Stromal cell of bone marrow (primary cell): ENCODE measurements at places on chromosomes 13 and 19.
A peak's percentile ranks its signal among the peaks of the same experiment; 100 is the strongest.

DNA sequence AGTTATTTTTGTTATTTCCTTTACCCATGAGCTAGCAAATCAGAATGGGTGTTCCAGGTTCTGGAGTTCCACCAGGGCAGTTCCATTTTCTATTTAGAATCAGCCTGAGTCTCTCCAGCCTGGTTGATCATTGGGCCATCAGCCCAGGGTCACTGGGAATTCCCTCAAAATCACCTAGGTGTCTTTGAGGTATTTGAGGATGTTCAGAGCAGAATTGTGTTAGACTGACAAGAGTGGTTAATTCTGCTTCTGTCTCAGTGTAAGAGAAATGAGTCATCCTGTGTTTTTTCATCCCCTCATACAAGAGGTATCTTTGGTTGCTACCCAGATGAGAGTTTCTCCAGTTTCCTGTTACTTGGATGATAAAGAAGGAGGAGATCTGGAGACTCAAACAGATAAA lies 11.7 kb downstream of the ZNF66 start:
- DNase-seq, result no peak

DNA sequence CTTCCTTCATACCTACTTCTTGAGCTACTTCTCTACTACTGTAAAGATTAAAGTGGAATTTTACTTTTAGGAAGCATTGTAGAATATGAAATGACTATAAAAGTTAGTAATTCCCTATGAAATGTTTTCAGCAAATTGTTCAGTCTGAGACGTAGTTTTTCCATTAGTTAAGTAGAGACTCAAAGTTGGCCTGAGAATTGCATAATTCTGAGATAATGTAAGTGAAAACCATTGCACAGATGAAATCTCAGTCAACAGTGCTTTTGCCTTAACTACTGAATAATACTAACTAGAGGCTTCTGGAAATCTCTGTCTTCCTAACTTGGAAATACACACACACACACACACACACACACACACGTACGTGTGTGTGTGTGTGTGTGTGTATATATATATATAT lies 125.9 kb downstream of the FGF14 start:
- DNase-seq, result no peak

- DNase-seq, result no peak
Measured at GRCh38 chr13:92265408-92265807, 867.0 kb downstream of the GPC5 start.

DNA sequence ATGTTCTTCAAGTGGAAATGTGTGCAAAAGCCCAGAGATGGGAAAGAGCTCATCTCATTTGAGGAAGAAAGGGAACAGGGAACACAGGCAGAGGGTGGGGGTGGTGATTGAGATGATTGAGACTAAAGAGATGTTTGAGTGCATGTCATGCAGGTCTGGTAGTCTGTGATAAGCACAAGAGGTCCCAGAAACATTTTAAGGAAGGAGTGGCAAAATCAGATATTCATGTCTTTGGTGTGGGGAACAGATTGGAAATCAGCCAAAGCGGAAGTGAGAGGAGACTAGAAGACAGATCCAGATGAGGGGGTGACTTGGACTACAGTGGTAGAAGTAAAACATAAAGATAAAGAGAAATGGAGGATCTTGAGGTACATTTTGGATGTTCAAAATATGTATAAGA lies 39.4 kb upstream of the DACH1 start:
- DNase-seq, result no peak

GRCh38 chr13:33940256-33940655 lies 122.3 kb downstream of the RFC3 start:
- no peak for DNase-seq

DNA sequence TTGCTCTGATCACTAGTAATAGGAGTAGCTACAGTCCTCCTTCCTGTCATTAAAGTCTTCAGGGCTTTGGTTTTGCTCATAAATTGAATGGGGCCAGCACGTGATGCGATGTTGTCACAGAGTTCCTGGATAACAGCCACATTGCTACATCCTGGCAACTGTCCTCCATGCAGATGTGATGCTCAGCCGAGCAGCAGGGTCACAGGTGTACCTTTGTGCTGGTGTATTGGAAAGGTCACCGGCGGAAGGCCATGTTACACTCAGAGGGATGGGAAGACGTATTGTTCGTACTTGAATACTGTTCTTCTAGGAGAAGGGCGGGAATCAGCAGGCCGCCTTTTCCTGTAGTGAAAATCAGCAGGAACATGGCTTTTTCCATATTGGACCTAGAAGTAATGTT lies 713.8 kb upstream of the GPC6 start:
- DNase-seq, result no peak

GRCh38 chr19:2101417-2102335 lies 5.0 kb downstream of the IZUMO4 start:
- no peak for DNase-seq

GRCh38 chr19:46513461-46514236 lies 18.0 kb upstream of the PNMA8B start:
- DNase-seq, result peak; percentile 63

DNA sequence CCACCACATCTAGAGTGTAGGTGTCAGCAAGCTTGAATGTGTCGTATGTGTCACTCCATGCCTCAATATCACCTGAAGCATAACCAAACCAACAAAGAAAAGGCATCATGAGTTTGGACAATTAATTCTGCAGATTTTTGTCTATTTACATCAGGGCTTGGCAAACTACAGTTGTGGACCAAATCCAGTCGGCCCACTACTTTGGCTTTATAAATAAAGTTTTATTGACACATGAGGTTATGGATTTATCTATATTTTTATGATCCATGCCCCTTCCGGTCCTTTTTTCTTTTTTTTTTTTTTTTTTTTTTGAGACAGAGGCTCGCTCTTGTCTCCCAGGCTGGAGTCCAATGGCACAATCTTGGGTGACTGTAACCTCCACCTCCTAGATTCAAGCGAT lies 9.2 kb upstream of the CABP5 start:
- DNase-seq, result no peak

GRCh38 chr19:40423938-40424337 lies 1.9 kb downstream of the SERTAD1 start:
- DNase-seq, result no peak

GRCh38 chr13:112495465-112495864 lies 92.5 kb downstream of the TUBGCP3 start:
- no peak for DNase-seq

DNA sequence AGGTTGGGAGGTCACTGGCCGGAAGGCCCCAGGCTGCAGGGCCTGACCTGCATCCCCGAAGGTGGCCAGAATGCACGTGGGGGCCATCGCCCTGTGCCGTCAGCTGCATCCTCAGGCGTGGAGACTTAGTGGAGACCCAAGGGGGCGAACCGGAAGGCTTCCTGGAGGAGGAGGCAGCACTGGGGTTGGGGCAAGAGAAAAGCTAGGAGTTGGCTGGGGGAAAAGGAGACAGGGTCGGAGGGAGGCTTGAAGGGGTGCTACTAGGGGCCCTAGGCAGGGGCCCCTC lies 1.4 kb upstream of the YJEFN3 start:
- DNase-seq, result no peak

DNA sequence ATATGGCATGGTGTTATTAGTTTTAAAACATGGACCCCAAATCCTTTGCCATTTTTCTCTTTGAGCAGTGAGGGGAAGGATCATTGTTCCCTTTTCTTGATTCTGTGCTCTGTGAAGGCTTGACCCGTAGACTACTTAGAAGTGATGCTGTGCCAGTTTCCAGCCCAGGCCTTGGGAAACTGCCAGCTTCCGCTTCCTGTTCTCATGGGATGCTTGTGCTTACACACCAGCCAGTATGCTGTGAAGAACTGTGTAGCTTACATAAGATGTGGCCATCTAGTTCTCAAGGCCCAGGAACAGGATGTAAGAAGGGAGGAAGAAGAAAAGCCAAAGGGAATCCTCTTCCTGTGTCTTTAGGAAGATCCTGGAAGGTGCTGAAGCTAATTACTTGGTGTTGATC lies 180.9 kb downstream of the PCCA start:
- DNase-seq, result peak; percentile 73

DNA sequence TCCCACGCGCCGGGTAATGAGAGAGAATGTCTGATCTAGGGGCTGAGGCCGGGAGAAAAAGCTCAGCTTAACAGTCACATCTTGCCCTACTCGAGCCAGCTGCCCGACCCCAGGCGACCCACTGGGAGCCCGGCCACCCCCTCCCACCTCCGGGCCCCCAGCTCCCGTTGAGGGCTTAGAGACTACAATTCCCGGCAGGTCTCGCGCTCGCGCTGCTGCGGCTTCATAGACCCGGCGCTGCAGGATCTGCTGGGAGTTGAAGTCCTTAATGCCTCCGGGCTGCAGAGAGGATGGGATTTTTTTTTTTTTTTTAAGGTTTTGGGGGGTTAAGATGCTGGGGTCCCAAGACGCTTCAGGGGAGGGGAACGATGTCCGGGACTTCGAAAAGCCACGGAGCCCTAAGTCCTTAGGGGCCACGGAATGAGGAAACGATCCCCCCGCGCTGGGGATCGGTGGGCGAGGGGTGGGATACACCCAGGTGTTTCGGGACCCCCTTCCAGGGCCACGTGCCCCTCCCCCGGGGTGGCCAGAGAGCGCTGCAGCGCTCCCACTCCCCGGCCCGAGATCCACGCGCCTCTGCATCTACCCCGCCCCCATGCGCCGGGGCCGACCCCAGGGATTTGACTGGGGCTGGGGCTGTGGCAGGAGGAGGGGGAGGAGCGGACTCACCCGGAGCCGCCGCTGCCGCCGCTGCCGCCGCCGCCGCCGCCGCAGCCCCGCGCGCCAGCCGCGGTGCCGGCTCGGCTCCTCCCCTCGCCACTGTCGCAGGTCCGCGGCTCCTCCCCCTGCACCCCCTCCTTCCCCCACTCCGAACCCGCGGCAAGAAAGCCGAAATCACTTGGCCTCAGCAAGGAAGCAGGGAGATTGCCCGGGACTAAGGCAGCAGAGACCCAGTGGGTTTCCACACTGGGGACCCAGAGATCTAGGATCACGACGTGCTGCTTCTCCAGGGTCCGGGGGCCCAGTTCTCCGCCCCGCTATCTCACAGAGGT lies at the start of gene SYT3:
Gene SYT3 (minus strand): TSS at position 761 of the 992 bp plus-strand sequence. CDS start 2,470 bp downstream, outside the sequence.
- DNase-seq, result no peak

- no peak for DNase-seq
Measured at GRCh38 chr13:47521890-47522487, 479.1 kb downstream of the SUCLA2 start.

DNA sequence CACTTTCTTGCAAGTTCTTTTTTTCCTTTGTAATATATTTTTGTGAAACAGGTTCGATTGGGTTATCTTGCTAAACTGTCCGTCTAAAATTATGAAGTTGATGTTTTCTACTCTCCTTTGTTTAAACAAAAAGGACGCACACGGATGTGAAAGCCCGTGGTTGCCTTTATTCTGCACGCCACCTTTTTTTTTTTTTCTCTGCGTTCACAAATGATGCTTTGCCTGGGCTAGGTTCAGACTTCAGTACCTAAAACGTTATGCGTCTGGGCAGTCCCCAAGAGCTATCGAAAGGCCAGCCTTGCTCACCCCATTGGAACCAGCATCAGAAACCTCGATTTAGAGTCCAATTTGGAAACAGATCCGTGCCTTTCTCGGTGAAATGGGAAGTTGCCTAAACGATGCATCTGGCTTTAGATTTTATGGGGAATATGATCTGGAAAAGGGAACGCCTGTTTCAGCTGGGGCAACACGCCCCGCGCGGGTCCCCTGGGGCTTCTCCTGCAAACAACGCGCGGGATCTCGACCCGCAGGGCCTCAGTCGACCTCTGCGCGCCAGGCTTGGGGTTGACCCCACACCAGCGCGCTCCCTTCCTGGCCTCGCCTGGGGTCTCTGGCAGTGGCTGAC lies 113.9 kb downstream of the KCNRG start:
- no peak for DNase-seq

GRCh38 chr19:49210108-49210900 lies 52.7 kb downstream of the TRPM4 start:
- DNase-seq, result no peak

GRCh38 chr13:113016526-113017295 lies 47.7 kb downstream of the MCF2L start:
- no peak for DNase-seq

GRCh38 chr19:33748231-33748630 lies 48.4 kb upstream of the KCTD15 start:
- no peak for DNase-seq

DNA sequence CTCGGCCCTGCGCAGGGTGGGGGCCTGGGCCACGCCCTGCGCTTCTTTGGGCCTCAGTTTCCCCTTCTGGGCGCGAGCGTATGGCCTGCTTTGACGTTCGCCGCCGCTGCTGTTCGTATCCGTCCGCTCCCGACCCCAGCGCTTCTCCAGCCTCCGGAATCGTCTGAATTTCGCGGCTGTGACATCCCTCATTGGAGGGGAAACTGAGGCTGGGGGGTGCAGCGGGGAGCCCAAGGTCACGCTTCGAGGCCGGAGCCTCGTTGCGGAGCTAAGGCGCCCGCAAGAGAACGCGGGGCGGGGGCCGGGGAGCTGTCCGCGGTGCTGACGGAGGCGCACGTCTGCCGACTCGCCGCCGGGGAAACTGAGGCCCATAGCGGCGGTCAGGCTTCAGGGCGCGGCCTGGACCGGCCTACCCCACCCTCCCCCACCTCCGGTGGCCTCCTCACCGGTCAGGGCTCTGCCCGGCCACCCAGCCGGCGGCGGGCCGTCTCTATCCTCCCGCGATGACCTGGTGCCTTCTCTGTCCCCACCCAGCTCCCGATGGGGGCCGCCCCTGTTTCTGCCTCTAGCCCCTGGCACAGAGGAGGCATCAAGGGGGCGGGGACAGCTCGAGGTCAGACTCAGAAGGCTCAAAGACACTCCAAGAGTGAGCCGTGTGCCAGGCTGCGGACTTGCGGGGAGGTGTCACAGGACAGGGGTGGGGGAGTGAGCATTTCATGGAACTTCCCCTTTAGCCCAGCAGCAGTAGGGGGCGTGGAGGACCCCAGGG lies 3.0 kb upstream of the APC2 start:
- no peak for DNase-seq

DNA sequence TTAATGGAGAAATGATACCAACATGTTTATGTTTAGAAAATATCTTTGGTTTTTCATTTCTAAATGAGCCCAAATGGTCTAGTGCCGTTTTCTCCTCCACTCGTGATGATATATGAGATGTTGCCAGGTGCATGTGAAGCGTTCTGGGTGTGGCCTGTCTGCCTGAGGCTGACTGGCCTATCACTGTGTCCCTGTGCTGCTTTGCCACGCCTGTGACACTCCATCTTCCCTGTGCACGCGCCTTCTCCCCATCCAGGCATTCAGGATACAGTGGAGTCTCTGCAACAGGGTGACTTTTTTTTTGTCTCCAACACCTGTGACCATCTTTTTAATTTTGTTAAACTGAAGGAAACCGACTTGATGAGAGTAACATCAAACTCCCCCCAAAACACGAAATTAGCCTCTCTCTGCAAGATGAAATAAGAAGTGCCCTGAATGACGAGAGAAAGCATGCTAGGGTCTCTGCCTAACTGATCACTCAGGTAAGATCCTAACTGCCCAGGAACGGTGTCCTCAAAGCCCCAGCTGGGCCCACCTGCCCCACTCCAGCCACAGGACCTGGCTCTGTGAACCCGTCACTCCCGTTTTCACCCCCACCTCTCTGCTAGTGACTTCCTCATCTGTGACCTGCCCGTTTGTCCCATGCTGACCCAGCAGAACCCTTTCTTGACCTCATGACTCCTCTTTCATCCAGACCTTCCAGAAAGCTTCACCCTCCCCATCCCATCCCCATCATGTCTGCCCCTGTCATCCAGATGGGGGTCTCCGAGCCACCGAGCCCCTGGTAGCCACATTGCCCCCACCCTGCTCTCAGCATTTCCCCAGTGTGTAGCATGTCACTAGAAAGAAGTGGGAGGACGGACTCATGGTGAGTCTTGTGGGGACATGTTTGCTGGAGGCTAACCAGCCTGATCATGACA lies 33.2 kb upstream of the TFDP1 start:
- DNase-seq, result no peak

GRCh38 chr19:45645631-45646344 lies 6.6 kb upstream of the EML2 start:
- peak; percentile 70 for DNase-seq

- no peak for DNase-seq
Measured at GRCh38 chr13:43482641-43483040, 304.1 kb downstream of the ENOX1 start.
